ENCODE measurements at places on chromosomes 16 and 17.

DNA sequence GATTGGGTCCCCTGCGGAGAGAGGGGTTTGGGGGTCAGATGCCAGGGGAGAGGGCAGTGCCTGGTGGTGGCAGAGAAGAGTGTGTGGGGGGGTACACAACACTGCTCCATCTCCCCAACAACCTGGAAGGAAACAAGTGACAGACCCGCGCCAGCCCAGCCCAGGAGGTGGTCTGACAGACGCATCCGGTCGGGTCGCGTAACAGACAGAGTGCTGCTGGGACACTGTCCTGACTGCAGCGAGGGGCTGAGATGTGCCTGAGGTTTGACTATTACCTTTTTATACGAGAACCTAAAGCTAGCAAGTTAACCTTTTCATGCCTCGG is 16.2 kb downstream of the UNC13D start:
- no peak for DNase-seq

DNA sequence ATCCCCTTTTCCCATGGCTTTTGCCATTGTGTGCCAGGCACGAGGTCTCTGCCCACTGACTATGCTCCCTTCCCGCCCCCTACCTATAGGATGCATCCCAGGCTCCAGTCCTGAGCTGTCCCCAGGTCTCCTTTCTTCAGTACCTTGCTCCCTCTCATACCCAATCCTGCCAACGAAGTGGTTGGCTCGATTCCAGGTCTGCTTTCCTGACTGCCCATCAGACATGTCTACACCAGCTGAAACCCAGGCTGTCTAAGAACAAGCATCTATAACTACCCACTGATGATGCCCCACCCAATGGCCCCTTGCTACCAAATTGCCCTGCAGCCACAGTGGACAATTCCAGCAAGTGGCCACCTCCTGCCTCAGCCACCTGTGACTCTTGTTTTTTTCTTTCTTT is 479.1 kb downstream of the SOX9 start:
- DNase-seq, result no peak

DNA sequence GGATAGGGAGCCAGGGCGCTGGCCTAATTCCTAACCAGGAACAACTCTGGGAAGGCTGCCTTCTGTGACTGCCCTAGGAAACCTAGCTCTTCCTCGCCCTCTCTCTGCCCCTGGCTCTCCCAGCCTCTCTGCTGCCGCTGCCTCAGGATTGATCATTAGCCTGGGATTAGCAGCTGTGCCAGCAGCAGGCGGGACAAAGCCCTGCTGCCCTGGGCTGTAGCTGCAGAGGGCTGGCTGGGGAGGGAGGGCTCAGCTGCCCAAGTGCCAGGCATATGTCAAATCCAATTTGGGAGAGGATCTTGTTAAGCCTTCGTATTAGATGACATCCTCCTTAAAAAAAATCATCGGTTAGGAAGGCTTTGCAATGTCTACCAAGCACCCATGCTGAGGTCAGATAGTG is 144.8 kb upstream of the CCL2 start:
- peak; percentile 41 for DNase-seq

- DNase-seq, result no peak
Observed at GRCh38 chr16:8828541-8829165, 31.0 kb downstream of the PMM2 start.

GRCh38 chr17:51676691-51677487 is 416.5 kb downstream of the UTP18 start:
- no peak for DNase-seq

DNA sequence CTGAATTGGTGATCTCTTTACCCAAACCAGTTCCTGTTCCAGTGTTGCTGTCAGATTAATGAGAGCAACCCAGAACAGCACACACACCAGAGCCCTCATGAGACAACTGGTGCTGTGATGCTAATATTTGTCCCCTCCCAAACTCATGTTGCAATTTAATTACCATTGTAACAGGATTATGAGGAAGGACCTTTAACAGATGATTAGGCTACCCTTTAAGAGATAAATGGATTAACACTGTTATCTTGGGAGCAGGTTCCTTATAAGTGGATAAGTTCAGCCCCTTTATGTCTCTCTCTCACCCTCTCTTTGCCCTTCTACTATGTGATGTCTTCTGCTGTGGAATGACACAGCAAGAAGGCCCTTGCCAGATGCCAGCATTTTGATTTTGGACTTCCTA is 1.1 kb upstream of the CCDC182 start:
- DNase-seq, result no peak

GRCh38 chr17:4043862-4044261 is 79.6 kb upstream of the ATP2A3 start:
- DNase-seq, result no peak

- no peak for DNase-seq
Observed at GRCh38 chr17:77667478-77667877, 291.0 kb upstream of the TNRC6C start.

DNA sequence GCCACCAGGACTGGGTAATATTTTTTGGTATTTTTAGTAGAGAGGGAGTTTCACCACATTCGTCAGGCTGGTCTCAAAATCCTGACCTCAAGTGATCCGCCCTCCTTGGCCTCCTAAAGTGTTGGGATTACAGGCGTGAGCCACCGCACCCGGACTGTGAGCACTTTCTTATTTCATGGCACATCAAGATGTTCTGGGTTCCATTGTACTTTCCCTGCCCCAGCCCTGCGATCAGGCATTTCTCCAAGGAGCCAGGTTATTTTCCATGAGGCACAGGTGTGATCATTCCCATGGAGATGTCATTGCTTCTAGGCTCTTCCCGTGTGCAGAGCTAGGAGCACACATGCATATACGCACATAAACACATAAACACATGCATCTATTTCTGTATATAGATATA is 2.6 kb upstream of the ANKRD40CL start:
- peak; percentile 17 for DNase-seq

DNA sequence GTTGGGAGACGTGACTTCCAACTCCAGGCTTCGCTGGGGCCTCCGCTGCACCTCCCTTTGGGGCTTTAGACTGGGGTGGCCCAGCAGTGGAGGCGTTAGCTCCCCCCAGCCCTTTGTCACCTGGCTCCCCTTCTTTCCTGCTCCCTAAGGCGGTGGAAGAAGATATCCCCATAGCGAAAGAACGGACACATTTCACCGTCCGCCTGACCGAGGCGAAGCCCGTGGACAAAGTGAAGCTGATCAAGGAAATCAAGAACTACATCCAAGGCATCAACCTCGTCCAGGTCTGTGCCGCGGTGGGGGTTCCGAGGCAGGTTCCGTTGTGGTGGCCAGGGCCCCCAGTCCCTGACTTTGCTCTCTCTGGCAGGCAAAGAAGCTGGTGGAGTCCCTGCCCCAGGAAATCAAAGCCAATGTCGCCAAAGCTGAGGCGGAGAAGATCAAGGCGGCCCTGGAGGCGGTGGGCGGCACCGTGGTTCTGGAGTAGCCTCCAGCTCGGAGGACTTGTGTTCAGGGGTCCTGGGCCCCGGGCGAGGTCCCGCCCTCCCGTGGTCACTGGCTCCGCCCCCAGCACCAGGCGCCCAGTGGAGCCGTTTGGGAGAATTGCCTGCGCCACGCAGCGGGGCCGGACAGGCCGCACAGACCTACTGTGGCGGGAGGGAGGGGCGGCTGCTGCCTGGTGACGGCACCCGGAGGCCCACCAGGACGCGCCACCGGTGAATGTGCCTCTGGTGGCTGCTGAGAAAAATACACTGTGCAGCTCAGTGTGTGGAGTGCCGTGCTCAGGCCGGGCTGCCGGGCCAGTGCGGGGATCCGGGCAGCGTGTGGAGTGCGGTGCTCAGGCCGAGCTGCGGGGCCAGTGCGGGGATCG is 3.8 kb downstream of the MRPL12 start:
- no peak for DNase-seq

GRCh38 chr16:49756775-49757558 is 98.9 kb downstream of the ZNF423 start:
- no peak for DNase-seq

DNA sequence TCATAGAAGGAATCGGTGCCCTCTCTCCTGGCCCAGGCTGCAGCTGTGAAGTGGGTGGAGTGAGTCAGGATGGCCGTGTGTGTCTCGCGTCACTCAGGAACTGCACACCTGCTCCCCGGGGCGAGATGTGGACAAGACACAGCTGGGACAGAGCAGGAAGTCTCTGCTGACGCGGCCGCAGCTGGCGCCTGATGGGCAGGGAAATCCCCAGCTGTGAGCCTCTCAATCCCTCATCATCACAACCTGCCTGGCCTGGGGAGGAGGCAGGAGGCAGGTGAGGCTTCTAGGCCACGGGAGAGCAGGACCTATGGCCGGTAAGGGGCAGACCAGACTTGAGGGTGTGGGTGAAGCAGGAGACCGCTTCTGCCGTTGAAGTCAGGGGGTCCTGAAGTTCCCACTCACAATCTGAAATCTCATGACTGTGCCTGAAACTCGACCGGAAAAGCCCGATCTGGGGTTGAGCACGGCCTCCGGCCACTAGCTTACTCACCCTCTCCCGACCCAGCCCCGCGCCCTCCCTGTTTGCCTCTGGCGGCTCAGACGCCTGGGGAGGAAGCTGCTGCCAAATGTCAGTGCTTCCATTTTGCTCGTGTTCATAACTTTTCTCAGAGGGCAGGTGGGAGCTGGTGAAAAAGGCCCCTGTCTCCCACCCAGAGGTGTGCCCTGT is 1.1 kb upstream of the TRPV3 start:
- no peak for DNase-seq

DNA sequence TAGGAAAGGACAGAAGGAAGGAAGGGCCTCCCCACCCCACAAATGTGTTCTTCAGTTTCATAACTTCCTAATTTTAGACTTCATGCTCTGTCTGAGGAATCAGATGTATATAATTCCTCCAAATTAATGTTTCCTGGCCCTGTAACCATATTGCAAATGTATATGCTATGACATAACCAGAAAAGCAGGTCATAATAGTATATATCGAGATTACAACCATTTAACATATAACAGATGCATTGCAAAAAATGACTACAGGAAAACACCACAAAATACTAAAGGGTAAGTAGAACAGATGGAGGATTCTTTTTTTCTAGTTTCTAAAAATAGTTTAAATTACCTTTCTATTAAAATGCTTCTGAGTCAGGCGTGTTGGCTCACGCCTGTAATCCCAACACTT is 3.1 kb upstream of the EXOC7 start:
- DNase-seq, result no peak

DNA sequence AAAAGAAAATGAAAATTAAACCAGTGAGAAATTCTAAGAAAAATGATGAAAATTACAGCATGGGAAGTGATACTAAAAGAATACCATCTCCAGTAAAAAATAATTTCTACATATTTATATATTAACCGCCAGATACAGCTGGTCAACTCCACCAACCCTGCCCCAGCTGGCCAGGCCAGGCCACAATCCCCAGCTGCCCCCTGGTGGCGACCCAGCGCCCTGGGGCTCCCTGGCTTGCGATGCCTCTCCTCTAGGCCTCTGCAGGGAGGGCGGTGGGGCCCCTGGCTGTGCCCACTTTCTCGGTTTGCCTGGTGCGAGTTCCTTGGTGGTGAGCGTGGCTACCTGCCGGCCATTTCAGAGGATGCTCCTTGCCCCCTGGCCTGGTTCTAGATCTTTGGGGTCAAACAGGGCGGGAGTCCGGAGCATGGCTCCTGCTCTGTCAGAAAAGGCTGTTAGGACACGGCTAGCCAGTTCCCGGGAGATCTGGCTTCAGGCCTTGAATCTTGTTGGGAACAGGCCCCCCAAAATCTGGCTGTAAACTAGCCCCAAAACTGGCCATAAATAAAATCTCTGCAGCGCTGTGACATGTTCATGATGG is 14.5 kb downstream of the GLIS2 start:
- no peak for DNase-seq

- no peak for DNase-seq
Observed at GRCh38 chr17:77675816-77676215, 282.7 kb upstream of the TNRC6C start.

DNA sequence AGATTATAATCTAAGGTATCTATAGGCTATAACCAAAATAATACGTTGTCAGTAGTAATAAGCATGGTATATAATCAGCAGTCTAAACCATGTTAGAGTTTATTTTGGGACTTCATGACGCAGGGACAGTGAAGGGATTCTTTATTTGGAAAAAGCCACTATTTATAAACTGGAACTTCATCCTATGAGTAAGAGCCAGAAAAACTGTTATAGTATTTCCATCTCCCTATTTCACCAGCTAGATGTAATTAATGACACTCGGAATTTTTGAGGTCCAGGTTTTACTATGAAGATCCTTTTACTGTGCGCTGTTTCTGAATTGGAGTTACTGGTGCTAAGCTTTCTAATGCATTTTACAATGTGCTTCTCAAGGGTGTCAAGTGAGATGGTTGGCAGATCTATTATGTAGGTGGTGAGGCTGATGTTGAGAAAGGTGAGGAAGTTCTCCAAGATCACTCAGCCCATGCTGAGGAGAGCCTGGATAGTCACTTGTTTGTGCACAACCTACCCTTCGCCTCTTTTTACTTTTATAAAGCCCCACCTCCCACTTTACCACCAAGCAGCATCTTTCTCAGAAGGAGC is 149.3 kb downstream of the MSI2 start:
- DNase-seq, result no peak

GRCh38 chr17:17403899-17404576 is 72.8 kb upstream of the MED9 start:
- DNase-seq, result no peak

DNA sequence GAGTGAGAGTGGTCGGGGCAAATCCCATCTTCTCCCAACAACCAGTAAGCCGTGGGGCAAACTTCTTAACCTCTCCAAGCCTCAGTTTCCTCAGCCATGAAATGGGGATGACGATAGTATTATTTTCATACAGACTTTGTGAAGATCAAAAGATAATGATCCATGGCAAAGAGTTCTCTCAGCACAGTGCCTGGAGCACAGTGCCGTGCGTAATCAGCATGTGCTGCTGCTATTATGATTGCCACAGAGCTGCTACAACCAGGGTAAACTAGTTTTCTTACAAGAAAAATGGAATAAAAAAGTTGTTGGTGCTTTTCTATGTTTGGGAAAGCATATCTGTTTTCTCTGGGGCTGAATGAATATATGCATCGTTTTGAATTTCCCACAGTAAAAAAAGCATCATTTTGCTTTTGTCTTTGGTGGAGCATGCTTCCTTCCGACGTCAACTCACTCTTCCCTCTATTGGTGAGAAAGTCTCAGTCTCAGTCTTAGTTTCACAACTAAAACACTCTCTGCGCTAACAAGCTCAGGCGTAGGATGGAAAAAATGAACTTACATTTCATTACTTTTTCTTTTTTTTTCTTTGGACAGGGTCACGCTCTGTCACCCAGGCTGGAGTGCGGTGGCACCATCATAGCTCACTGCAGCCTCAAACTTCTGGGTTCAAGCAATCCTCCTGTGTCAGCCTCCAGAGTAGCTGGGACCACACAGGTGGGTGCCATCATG is 37.2 kb downstream of the CDK5R1 start:
- DNase-seq, result no peak

DNA sequence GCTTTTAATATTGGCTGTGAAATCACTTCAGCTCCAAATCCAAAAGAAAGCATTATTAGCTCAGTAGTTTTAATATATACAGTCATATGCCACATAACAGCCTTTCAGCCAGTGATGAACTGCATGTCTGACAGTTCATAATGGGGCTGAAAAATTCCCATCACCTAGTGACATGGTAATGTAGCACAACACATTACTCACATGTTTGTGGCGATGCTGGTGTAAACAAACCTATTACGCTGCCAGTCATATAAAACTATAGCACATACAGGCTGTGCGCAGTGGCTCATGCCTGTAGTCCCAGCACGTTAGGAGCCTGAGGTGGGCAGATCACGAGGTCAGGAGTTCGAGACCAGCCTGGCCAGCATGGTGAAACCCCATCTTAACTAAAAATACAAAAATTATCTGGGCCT is 92.2 kb downstream of the TUBD1 start:
- no peak for DNase-seq

Data from coronary artery (tissue), 2 donors.